Activated T-cell treated with anti-CD3 and anti-CD28 coated beads, Interleukin-2, amount 50 U/mL, for 72 hours (primary cell): ENCODE measurements at places on chromosomes 12 and 14.

DNA sequence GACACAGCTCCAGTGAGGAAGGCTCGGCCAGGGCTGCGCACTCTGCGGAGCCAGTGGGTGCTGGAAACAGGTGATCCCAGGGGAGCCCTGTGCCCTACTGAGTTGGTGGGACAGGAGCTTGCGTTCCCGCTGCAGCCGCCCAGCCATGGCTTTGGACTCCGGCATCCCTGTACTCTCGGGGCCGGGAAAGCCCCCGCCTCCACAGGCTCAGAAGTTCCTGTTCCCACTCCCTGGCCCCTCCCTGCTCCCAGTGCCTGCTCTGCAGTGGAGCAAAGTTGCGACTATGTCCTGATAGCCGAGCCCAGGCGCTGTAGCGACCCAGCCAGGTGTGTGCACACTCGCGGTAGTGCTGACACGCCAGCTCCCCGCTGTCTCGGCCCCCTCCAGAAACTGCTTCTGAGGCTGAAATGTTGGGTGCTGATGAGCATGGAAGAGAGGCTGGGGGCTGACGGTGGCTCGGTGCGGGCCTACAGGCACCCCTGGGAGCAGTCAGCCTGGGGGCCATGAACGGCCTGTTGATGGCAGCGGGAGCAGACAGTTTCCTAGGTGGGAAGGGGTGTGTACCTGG lies 344.6 kb upstream of the MGAT4C start:
- H3K27me3 ChIP-seq: no peaks in the 10 kb centered on the region
- DNase-seq: no peak
- no peaks in the 10 kb centered on the region for H3K4me1 ChIP-seq
- no peaks in the 10 kb centered on the region for H3K36me3 ChIP-seq
- no peak overlapping the region for H3K27ac ChIP-seq

DNA sequence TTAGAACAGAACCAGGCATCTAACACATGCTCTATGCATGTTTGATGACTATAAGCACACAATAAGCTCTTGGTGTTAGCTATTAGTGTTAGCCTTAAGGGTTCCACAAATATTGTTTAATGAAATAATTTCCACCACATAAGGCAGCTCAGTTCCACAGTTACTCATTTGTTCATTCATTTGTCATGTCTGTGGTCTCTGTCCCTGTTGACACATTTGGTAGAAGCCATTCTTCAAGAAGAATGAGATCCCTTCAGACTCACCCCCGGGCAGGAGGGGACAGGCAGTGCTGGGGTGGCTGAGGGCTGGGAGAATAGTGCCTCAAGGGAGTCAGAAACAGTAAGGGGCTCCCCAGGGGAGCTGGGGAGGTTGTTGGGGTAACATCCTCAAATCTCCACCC lies 3.7 kb upstream of the FAIM2 start:
- no peaks in the 10 kb centered on the region for H3K36me3 ChIP-seq
- no peak for DNase-seq
- no peak overlapping the region for H3K27ac ChIP-seq
- H3K4me3 ChIP-seq: no peak overlapping the region
- peaks cover 7% of the 10 kb centered on the region for H3K4me1 ChIP-seq
- H3K27me3 ChIP-seq: peaks cover 35% of the 10 kb centered on the region

GRCh38 chr14:91329486-91330014 lies 85.0 kb upstream of the GPR68 start:
- DNase-seq: no peak
- H3K4me3 ChIP-seq: no peak overlapping the region
- H3K4me1 ChIP-seq: peaks cover 90% of the 10 kb centered on the region
- peak overlapping the region; percentile 39 for H3K27ac ChIP-seq
- H3K27me3 ChIP-seq: no peaks in the 10 kb centered on the region

GRCh38 chr12:83676781-83677295 lies 990.1 kb downstream of the TMTC2 start:
- H3K36me3 ChIP-seq: no peaks in the 10 kb centered on the region
- H3K27ac ChIP-seq: no peak overlapping the region
- no peak overlapping the region for H3K4me3 ChIP-seq
- no peak for DNase-seq
- no peaks in the 10 kb centered on the region for H3K27me3 ChIP-seq

DNA sequence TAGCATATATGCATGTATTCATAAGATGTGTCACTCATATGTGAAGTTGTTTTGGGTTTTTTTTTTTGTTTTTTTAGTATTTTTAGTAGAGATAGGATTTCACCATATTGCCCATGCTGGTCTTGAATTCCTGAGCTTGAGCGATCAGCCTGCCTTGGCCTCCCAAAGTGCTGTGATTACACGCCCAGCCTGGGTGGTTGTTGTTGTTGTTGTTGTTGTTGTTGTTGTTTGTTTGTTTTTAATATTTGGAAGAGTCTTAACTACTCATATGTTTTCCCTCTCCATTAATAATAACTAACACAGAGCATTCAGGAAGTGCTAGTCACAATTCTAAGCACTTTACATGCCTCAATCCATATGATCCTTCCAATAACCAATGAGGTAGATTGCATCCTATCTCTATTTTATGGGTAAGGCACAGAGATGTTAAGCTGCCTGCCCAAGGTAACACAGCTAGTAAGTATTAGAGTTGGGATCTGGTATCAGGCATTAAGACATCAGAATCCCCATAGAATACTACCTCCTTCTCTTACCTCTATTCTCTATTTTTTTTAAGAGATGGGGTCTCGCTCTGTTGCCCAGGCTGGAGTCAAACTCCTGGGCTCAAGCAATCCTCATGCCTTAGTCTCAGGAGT lies 27.6 kb downstream of the SLC25A21 start:
- no peak overlapping the region for H3K4me3 ChIP-seq
- H3K27ac ChIP-seq: no peak overlapping the region

GRCh38 chr12:92036061-92036620 lies 109.5 kb downstream of the BTG1 start:
- no peaks in the 10 kb centered on the region for H3K27me3 ChIP-seq
- peak overlapping the region; percentile 95 for H3K4me3 ChIP-seq
- H3K36me3 ChIP-seq: peaks cover 10% of the 10 kb centered on the region

- H3K27ac ChIP-seq: no peak overlapping the region
- H3K27me3 ChIP-seq: no peaks in the 10 kb centered on the region
- no peak overlapping the region for H3K4me3 ChIP-seq
- no peak for DNase-seq
Measured at GRCh38 chr12:119775246-119775895, 101.7 kb downstream of the CIT start.

- H3K27me3 ChIP-seq: no peaks in the 10 kb centered on the region
- no peak for DNase-seq
Measured at GRCh38 chr14:68014771-68015170, 195.2 kb downstream of the RAD51B start.

- H3K27ac ChIP-seq: no peak overlapping the region
- H3K36me3 ChIP-seq: peaks cover 1% of the 10 kb centered on the region
- H3K4me1 ChIP-seq: peaks cover 11% of the 10 kb centered on the region
- DNase-seq: peak; percentile 12
- no peak overlapping the region for H3K4me3 ChIP-seq
Measured at GRCh38 chr14:93804654-93805053, 16.4 kb upstream of the PRIMA1 start.

DNA sequence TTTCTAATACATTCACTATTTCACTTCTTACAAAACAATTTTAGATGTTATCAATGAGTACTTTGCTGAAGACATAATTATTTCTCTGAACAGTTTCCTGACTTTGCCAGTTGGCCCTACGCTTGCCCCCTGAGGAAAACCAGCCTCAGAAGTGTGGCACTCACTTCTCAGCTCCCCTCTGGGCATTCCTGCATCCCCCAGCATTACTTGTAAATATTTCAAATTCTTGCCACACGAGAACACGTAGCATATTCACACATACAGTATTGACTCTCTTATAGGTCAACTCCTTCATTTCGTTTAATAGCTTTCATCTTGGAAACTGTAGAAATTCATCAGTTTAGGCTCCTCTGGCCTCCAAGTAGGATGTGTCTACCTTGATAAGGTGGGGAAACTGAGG lies 65.2 kb downstream of the OTX2 start:
- no peaks in the 10 kb centered on the region for H3K4me1 ChIP-seq

- no peak overlapping the region for H3K27ac ChIP-seq
- peaks cover 24% of the 10 kb centered on the region for H3K4me1 ChIP-seq
- no peaks in the 10 kb centered on the region for H3K36me3 ChIP-seq
- H3K27me3 ChIP-seq: peaks cover 87% of the 10 kb centered on the region
- no peak for DNase-seq
Measured at GRCh38 chr12:27966870-27967269, 5.7 kb downstream of the PTHLH start.

DNA sequence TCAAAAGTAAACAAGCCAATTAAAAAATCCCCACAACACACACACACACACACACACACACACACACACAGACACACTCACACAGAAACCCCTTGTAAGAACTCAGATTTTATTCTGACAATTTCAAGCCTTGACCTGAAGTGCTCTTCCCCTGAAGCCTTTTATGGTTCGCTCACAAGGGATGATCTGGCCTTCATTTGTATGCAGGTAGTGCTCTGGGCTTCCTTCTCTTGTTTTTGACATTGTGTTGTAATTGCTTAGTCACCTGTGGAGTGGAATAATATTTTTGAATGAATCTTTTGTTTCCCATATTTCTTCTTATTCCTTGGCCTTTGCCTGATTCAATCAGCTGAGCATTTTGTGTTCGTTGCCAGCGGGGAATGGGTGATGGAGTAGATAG lies 83.3 kb upstream of the CSRP2 start:
- H3K4me1 ChIP-seq: no peaks in the 10 kb centered on the region
- peaks cover 5% of the 10 kb centered on the region for H3K27me3 ChIP-seq
- no peaks in the 10 kb centered on the region for H3K36me3 ChIP-seq
- no peak overlapping the region for H3K27ac ChIP-seq

GRCh38 chr12:125324861-125325490 lies 259.7 kb downstream of the AACS start:
- no peak overlapping the region for H3K4me3 ChIP-seq
- H3K27ac ChIP-seq: no peak overlapping the region
- no peaks in the 10 kb centered on the region for H3K36me3 ChIP-seq
- no peak for DNase-seq

DNA sequence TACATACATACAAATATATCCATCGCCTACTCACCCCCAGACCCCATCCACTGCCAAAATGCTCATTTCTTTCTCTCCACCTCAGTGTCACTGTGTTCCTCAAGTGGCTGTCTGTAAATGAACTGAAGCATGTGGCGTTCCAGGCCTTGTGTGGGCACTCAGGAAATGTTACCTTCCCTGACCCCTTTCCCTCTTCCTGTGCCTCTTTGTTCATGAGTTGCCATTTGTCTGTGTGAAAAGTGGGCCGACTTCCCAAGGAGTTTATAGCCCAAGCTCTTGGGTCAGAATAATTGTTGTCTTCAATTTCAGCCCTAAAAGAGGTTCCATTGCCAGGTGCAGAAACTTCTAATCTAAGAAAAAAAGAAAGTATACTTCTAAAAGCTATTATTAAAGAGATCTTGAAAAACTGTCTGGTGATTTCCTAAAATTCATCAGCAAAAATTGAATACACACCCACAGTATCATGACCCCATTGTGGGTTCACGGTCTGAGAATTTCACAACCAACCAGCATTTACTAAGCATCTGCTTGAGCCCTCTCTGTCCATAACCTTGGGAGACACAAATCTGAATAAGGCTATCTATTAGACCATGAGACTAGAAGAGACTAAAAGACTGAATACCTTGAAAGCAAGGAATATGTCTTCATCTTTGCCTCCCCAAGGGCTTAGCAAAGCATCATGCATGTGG lies 201.4 kb upstream of the EEA1 start:
- H3K4me3 ChIP-seq: no peak overlapping the region
- no peak overlapping the region for H3K27ac ChIP-seq
- no peak for DNase-seq
- peaks cover 12% of the 10 kb centered on the region for H3K4me1 ChIP-seq
- H3K27me3 ChIP-seq: no peaks in the 10 kb centered on the region
- H3K36me3 ChIP-seq: no peaks in the 10 kb centered on the region

DNA sequence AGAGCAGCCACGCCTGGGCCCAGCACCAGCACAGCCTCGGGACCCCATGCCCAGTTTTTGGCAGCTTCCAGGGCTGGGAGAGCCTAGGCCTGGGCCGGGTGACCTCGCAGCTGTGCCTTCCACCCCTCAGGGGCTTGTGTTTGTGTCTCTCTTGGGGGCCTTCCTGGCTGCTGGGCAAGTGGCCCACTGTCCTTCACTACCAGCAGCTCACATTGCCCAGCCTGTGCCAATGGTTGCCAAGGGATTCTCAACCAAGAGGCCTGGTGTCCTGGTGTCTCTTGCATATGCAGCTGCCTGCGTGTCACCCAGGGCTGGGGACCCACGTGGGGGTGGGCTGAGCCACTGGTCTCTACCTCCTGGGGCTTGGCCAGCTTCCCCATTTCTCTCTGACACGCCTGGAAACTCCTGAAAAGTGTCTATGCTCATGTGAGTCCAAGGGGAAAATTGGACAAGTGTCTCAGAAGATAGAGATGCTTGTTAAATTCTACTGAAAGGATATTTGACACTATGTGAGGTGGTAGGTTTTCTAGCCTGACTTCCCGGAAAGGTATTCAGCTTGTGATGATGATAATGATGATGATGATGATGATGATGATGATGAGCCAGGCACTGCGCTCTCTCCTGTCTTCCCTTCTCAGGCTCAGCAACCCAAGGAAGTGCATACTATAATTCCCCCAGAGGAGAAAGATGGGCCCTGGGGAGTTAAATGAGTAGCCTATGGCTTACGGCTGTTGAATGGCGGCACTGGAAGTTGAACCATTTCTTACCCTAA lies 48.8 kb upstream of the ESRRB start:
- H3K4me3 ChIP-seq: no peak overlapping the region
- peaks cover 20% of the 10 kb centered on the region for H3K27me3 ChIP-seq
- H3K36me3 ChIP-seq: no peaks in the 10 kb centered on the region
- no peaks in the 10 kb centered on the region for H3K4me1 ChIP-seq
- H3K27ac ChIP-seq: no peak overlapping the region

DNA sequence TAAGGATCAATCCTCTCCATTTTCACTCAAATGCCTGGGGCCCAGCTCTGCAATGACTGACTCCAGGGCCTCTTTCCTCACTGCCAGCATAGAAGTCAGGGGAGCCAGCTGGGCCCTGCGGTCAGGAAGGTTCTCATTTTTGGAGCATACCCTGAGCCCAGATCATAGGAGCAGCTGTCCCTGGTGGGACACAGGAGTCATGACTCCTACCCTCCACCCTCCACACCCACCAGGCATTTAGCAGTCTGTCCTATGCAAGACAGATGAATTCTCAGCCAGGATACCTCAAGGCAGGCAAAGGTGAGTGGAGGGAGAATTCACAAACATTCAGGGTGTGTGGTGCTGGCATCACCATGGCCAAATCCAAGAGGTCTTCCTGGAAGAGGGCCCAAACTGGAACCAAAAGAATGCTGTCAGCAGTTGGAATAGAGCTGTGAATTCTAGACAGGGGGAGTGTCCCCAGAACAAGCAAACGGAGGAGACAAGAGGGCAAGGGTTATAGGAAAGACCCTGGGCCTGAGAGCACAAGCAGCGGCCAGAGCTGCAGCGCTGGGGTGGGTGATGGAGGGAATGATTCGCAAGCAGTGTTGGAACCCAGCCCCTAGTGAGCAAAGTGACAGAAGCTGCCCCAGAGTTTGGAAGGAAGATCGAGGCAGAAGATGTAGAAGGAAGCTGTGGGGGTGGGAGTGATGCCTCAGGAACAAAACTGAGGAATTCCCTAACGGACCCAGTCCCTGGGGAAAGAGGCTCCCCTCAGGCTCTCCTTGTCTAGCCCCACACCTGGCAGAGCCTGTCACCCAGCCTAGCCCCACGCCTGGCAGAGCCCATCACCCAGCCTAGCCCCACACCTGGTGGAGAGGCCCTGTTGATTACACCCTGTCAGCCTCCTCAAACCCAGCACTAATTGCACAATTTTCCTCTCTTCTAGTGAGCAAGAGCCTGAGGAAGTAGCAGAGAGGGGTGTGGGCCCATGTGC lies 4.5 kb upstream of the REM2 start:
- H3K36me3 ChIP-seq: peaks cover 8% of the 10 kb centered on the region
- no peak overlapping the region for H3K4me3 ChIP-seq
- H3K4me1 ChIP-seq: peaks cover 15% of the 10 kb centered on the region
- H3K27ac ChIP-seq: no peak overlapping the region
- no peaks in the 10 kb centered on the region for H3K27me3 ChIP-seq

- H3K4me3 ChIP-seq: no peak overlapping the region
- no peak for DNase-seq
- no peaks in the 10 kb centered on the region for H3K36me3 ChIP-seq
- peaks cover 26% of the 10 kb centered on the region for H3K4me1 ChIP-seq
Measured at GRCh38 chr12:95201056-95201670, 16.1 kb downstream of the FGD6 start.
